ENCODE measurements at places on chromosomes 1 and 21.

GRCh38 chr21:46154155-46154954 is 1.0 kb downstream of the FTCD start:
- DNase-seq: no peak

DNA sequence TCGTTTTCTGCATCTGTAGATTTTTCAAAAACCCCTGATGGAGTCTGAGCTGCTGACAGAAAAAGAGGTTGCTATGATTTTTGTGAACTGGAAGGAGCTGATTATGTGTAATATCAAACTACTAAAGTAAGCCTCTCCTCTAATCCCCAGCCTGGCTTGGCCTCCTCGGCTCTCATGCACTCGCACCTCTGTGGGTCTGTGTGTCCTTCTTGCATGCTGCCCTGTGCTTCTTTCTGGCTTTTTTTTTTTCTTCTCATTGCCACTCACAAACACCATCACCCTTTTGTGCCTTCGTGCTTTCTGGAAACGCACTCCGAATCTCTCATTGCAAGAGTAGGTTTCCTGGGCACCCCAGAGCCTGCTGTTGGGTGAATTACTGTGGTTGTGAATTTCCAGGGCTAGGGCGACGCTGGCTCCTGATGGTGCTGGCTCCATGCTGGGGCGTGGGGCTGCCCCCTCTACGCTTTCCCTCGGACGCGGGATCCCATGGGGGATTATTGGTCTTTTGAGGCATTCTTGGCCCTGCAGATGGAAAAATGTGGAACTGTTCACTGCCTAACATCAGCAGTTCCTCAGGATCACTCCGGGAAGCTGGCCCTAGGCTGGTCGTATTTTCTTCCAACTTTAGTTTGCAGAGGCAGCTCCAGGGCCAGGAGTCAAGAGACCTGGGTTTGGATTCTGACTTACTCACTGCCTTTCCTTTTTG is 56.8 kb downstream of the ATP5PO start:
- no peak for DNase-seq

DNA sequence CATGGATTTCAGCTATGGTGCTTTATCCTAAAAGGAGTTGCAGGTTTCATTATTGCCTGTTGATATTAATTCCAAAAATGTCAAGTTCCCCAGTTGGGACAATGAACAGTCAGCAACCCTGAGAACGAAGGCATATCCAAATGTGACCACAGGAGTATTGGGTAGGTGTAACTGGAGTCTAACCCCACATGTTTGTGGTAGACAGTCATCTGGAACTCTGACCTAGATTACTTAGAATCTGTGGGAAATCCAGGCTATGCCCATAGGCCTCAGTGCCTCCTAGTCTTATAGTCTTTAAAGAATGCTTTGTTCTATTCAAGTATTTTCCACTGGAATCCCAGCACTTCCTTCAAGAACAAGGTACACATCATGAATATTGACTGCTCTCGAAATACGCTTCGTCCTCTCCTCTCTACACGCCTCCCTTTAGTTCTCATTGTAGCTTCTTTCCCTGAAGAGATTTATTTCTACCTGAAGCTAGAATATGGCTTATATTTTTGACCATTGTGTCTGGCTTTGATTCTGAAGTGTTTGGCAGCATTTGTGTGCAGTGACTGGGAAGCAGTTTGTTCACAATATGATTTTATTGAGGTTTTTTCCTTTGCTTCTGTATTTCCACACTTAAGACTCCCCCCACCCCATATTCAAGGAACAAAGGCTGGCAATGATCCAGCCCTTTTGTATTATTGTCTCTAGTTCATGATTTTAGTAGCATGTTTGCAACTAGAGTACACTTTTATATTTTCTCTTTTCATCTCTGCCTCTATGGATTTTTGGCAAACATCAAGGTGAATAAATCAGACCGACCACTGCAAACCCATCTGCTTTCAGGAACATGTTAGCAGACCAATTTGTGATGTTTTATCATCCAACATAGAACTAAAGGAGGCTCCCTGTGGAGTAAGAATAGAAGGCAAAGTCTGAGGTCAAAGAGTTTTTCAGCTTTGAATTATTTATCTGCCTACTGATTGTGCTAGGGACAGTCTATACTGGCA is 178.6 kb downstream of the GPR52 start:
- DNase-seq: no peak

GRCh38 chr1:20151906-20152598 is 12.9 kb downstream of the PLA2G2F start:
- peak; percentile 78 for DNase-seq

DNA sequence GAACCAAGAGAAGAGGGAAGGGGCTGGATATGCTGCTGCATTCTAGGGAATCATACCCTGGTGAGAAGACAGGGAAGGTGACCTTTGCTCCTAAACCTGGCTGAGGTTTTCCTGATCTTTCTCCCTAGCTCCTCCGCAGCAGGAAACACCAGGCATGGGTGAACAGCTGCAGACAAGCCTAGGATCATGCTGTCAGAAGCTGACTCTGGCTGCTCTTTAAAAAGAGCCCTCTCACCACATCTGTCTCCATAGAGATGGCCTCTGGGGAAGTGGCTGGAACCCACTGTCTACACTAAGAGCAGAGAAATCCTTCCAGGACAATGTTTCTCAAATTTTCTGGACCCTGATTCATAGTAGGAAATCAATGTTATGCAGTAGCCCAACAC is 57.6 kb downstream of the CD34 start:
- DNase-seq: no peak

- no peak for DNase-seq
These were observed 22.4 kb upstream of the CHRM3 start for GRCh38 chr1:239363930-239364329.

GRCh38 chr1:32066489-32066873 is 6.3 kb upstream of the TMEM39B start:
- peak; percentile 63 for DNase-seq

DNA sequence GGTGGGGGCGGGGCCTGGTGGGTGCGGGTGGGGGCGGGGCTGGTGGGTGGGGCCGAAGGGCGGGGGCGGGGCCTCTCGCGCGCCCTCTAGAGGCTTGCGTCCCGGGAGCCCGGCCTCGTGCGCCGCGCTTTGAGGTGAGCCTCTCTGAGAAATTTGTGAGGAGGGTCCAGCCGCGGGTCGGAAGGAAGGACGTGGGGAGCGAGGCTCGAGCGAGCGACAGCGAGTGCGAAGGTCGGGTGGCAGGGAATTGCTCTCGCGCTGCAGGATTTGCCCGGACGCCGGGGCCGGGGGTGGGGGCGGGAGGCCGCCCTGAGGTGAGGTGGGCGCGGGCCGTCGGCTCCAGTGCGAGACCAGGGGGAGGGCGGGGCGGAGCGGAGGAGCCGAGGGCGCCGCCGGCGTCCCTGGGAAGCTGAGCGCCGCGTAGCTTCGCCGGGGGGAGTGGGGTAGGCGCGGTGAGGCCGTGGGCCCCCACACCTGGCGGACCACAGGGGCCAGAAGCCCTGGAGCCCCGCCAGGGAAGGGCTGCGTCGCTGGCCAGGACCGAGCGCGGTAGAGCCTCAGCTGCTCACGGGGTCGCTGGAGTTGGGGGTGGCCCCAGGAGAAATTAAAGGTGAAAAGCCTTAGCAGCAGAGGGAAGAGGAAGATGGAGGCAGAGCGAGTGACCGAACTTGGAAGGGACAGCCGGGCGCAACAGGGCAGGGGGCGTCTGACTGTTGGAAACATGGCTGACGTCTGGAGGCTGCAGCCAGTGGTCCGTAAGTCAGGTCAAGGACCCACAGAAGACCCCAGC is 754 bp upstream of the LSS start:
- no peak for DNase-seq

- DNase-seq: no peak
These were observed 52.6 kb downstream of the PRDM16 start for GRCh38 chr1:3121401-3122210.

- DNase-seq: peak; percentile 36
These were observed 2.4 kb upstream of the IKBKE start for GRCh38 chr1:206467915-206468314.

GRCh38 chr1:19385869-19386591 is 73.9 kb downstream of the SLC66A1 start:
- no peak for DNase-seq

GRCh38 chr1:189787201-189787600 is 690.5 kb downstream of the BRINP3 start:
- DNase-seq: no peak

- DNase-seq: no peak
These were observed 21.2 kb upstream of the NUF2 start for GRCh38 chr1:163300568-163300967.

GRCh38 chr1:111225091-111225490 is 2.4 kb upstream of the CHI3L2 start:
- no peak for DNase-seq

- DNase-seq: no peak
These were observed 64.3 kb downstream of the ZNF281 start for GRCh38 chr1:200345520-200345919.

DNA sequence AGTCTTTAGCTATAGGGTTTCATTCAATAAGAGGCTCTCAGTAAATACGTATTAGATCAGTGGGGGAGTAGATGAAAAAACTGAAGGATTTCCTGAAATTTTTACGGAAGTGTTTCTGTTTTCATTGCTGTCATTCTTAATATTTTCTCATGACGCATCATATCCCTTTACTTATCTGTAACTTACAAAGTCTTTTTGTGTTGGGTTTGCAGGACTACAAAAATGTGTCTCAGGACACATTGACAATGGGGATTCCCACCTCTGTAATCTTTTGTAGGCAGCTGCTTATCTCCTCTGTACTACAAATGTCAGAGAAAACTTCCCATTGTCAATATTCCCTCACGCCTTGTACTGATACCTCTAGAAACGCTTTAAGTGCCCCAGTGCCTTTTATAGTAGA is 35.5 kb downstream of the CRP start:
- DNase-seq: no peak

GRCh38 chr1:160432371-160432786 is 32.0 kb downstream of the VANGL2 start:
- DNase-seq: peak; percentile 17

- DNase-seq: no peak
These were observed 91.9 kb downstream of the GTF2B start for GRCh38 chr1:88799491-88799890.

GRCh38 chr1:226618380-226618779 is 69.8 kb downstream of the STUM start:
- DNase-seq: no peak

DNA sequence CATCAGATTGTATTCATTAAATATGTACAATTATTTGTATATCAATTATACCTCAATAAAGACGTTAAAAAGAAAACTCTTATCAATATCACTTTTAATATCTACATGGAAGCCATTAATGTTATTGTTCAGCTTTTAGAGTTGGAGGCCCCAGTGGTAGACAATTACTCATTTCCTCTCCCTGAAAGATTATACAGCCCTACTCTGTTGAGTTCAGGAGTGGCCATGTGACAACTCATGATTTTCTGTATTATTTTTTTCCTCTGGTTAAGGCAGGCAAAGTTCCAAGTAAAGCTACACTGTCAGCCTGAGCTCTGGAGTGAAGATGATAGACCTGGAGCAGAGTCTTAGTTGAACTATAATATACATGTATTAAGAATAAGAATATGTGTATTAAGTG is 247.9 kb upstream of the B3GALT2 start:
- DNase-seq: no peak

DNA sequence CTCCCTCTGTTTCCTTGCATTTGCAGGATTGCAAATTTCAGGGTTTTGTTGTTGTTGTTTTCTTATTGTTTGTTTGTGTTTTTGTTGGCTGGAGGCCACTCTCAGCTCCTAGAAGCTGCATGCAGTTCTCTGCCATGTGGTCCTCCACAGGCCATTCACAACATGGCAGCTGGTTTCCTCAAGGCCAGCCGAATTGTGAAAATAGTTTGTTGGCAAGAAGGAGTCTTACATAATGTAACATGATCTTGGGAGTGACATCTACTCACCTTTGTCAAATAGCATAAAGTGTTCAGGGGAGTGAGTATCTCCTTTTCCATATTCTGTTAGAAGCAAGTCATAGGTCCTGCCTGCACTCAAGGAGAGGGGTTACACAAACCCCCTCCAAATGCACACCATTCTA is 10.6 kb upstream of the UAP1 start:
- DNase-seq: no peak

DNA sequence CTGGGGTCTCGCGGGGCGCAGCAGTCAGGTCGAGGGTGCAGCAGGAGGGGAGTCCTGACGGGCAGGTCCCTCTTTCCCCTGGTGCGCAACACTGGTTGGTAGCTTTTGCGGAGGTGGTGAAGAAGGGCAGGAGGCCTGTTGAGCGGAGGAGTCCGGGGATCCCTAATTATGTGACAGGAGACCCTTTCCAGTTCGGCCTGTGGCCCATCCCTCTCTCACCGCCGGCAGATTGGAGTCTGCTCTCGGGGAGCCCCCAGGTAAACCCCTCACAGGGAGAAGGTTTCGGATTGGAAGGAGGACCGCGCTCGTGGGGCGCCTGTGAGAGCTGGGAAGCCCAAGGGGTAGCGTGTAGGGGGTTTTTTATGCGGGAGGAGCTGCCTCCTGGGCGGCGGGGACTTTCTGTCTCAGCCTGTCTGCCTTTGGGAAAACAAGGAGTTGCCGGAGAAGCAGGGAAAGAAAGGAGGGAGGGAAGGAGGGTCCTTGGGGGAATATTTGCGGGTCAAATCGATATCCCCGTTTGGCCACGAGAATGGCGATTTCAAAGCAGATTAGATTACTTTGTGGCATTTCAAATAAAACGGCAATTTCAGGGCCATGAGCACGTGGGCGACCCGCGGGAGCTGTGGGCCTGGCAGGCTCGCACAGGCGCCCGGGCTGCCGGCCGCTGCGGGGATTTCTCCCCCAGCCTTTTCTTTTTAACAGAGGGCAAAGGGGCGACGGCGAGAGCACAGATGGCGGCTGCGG is 9.5 kb downstream of the SIM2 start:
- DNase-seq: no peak

- no peak for DNase-seq
These were observed 514.7 kb downstream of the PLPP3 start for GRCh38 chr1:56064705-56065104.

DNA sequence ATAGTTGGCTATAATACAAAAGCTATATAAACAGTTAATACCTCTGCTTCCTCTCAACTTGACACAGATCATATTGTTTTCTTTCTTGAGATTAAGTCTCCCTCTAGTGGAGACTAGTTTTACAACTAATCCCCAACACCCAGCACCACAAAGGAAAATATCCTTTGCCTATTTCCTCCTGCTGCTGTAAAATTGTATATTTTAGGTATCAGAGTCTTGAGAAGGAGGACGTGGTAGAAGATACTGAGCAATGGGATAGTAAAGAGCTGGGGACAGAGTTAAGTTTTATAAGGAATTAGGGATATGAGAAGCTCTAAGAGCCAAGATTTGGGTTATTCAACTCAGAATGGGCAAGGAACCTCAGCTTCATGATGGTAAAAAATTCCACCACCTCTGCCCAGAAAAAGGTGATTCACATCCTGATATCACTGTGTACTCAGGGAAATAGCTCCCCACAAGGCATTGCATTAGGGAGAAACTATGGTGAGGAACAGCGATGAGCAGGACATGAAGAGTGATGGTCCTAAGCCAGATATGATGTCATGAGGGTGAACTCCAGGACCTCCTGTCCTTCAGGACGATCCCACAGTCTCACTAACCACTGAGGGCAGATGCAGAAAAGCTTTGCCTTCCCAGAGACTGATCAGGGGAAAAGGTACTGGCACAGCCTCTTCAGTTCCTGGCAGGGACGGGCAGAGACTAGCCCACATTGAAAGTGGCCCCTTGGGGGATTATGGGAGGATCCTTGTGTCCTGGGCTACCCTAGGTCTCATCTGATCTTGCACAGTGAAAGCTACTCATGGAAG is 14.7 kb upstream of the CFAP126 start:
- DNase-seq: no peak

- DNase-seq: no peak
These were observed 34.9 kb downstream of the ST6GALNAC3 start for GRCh38 chr1:76109404-76109803.

- no peak for DNase-seq
These were observed 9.2 kb downstream of the CSTB start for GRCh38 chr21:43766734-43767497.

Data from CD4-positive, alpha-beta T cell treated with Interferon alpha-2 for 1 hour (primary cell).